NCI-H1930 (cell line): ENCODE measurements at places on chromosomes 16 and 17.

- no peak for DNase-seq
These were observed 66.7 kb downstream of the RPA1 start for GRCh38 chr17:1896243-1897104.

DNA sequence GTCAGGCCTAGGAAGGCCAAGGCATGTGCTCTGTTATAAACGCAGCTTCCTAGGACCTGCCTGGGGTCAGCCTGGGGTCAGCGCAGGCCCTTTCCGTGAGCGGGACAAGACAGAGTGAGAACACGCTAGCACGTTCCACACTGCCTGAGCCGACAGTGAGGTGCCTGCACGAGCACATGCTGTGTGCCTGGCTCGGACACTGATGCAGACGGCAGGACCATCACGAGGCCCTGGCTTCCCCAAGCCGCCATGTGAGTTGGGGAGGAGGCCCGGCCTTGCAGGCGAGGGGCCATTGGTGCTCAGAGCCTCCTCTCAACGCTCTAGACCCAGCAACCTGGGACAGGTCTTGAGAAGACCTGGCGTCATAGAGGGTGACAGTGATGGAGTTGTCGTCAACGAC lies 9.1 kb downstream of the TMEM204 start:
- DNase-seq = no peak

DNA sequence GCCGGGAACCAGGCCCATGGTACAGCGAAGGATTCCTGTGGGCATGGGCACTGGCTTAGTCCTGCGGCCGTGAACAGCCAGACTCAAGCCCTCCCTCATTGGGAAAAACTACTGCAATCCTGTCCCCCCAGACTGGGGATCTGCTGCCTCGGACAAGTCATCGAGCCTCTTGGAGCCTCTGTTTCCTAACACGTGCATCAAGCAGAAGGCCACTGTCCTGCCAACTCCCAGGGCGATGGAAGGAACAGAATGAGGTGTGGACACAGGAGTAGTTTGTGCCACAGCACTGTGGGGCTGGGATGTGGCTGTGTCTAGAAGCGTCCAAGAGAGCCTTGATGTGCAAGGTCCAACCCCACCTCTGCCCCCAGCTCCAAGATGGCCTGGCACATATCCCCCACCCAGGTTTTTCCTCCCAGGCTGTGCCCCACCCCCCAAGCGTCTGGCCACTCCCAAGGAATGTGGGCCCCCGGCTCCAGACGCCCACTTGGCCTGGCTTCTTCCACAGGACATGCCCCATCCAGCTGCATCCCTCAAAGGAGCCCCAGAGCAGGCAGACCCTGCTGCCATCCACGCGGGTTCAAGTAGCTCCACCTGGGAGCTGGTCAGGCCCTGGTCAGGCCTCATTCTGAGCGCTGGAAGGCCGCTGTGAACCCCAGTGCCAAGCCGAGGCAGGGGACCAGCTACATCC lies 3.4 kb downstream of the CAMKK1 start:
- no peak for DNase-seq

- no peak for DNase-seq
These were observed 19.8 kb downstream of the MAP2K4 start for GRCh38 chr17:12040478-12040877.

DNA sequence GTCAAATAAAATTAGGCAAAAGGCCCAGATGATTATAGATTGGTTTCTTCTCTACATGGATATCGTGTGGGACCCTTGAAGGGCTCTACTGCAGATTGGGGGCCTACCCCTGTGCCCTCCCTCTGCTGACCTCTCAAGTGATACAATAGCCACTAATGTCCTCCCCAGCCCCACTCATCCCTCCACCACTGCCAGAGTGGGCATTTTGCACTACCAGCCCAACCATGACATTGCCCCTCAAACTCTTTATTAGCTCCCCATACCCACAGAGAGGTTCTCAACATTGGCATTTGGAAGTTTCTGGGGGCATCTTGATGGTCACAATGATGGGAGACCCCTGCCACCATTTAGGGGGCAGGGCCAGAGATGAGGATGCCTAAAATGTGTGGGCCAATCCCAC lies 41.8 kb downstream of the CCDC182 start:
- no peak for DNase-seq
